ENCODE measurements at places on chromosomes 3 and 15. TPM values are rescaled to one million over a fixed set of nuclear protein-coding genes. Genes with fewer than 3 reads are reported as not detected.

The ADCY5 gene
- polyA plus RNA-seq, result 3.7 TPM

GRCh38 chr3:56894881-56895431 lies 93.2 kb upstream of the ARHGEF3 start:
- DNase-seq, result no peak

- no peak for DNase-seq
Measured at GRCh38 chr3:94734206-94734605, 671.3 kb downstream of the NSUN3 start.

- no peak for DNase-seq
Measured at GRCh38 chr3:36172699-36173098, 207.6 kb upstream of the STAC start.

The ATP13A5 gene
- 0.88 TPM for polyA plus RNA-seq

DNA sequence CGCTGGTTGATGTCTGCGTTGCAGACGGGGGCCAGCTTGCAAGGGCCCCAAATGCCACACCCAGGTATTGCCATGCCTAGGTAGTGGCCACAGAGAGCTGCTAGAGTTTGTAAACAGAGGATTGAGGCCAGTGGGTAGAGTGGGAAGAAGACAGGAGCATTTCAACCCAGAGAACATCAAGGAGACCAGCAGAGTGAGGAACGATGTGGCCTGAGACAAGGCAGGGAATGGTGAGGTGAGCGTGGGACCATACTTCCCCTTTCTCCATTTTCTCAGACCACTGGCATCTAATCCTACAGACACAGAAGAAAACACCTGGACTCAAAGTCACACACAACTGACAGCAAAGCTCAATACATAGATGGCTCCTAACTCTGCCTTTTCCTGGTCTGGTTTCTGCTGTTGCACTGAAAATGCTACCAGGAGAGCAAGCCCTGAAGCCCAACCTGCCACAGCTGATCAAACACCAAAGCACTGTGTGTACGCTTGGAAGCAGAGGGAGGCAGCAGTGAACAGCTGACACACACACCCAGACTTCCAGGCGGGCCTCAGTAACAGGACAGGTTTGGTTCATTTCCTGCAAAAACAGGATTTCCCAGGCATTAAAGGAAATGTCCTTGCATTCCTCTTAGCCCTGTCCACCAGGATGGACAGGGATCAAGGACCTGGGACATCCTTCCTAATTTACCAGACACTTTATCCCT lies 1.6 kb downstream of the FAM174B start:
- peak; percentile 52 for DNase-seq

- no peak for DNase-seq
Measured at GRCh38 chr15:100807028-100807427, 72.6 kb upstream of the ALDH1A3 start.

The IGF2BP2 gene
- polyA plus RNA-seq, result 41.6 TPM

The CNTN4 gene
- 2.6 TPM for polyA plus RNA-seq

DNA sequence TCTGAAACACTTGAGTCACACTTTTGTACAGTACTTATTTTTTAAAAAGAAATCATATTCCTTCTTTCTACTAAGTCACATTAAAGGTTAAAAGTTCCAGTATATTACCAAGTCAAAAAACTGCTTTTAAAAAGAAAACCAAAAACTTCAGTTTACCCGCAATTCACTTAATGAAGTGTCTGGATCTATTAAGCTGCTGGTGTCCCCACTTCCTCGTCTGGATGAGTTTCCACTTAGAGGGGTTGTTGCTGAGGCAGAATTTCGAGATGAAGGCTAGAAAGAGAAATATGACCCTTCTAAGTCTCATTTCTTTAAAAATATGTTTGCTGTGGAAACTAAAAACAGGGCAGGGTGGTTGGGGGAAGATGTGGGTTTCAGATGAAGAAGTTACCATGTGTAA lies 79.7 kb downstream of the LRRFIP2 start:
- no peak for DNase-seq

The ZMYND10 gene
- polyA plus RNA-seq, result 1.4 TPM

DNA sequence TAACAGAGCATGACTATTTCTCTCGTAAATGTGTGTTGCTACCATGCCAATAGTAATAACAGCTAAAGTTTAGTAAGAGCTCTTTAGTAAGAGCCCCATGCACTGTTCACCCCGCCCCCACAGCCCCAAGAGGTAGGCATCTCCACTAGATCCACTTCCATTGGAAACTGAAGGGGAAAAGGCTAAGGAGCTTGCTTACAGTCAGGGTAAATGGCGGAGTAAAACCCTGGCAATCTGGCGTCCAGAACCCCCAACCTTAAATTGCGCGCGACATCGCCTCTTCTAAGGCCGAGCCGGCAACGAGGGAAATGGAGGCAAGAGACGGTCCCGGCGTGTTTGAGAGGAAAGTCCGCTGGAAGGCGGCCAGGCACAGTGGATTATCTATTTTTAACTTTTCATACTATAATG lies 654 bp upstream of the C3orf38 start:
- DNase-seq, result no peak

DNA sequence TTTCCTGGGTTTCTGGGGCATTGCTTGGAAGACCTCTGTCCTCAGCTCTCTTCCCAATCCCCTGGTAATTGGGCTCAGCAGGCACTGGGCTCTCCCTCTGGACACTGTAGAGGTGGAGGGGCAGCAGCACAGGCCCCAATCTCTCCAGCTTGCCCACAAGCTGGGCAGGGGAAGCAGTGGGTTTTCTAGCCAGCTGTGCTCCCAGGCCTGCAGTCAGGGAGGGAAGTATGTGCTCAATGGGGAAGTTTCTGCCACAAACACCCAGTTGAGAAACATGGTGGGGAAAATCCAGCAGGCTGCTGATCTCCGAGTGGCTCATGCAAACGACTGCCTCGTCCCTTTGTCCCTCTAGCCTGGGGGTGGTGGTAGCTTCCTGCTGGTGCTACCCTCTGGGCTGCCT lies 12.8 kb upstream of the RFT1 start:
- DNase-seq, result no peak

DNA sequence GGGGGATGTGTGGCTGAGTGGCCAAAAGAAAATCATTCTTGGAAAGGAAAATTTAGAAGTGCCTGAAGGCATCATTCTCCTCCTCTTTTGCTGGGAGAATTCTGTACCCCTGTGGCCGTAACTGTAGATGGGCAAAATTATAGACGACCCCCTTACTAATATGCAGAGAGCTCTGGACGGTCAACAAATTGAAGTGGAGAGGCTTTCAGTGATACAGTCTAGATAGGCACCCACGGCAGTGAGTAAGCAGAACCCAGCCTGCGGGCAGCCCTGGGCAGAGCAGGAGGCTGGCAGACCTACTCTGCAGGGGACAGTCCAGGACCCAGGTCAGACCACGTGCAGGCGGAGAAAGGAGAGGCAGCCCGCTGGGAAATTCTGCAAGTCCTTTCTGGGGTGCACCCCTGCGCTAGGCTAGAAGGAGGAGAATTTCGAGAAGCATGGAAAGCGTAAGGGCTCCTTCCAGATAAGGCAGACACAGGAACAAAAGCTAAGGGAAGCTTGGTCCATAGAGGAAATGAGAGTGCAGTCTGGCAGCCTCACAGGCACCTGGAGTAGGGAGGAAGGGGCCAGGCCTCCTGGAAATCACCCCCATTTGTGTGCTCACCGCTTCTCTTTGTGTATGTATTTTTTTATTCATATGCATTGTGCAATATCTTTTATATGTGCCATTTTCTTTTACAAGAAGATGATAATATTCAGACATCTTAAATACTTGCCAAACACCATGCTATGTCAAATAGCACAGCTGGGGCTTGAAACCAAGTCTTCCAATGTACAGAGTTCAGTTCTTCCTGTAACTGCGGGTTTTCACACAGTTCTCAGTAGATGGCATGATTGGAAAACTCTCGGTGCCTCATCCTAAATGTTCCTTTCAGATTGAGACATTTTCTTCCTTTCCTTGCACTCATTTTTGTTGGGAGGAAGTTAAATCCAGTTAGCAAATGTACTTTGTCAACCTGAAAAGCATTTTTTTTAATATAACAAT lies 40.2 kb downstream of the LRRK1 start:
- no peak for DNase-seq

- DNase-seq, result no peak
Measured at GRCh38 chr3:1228289-1228688, 135.5 kb downstream of the CNTN6 start.

DNA sequence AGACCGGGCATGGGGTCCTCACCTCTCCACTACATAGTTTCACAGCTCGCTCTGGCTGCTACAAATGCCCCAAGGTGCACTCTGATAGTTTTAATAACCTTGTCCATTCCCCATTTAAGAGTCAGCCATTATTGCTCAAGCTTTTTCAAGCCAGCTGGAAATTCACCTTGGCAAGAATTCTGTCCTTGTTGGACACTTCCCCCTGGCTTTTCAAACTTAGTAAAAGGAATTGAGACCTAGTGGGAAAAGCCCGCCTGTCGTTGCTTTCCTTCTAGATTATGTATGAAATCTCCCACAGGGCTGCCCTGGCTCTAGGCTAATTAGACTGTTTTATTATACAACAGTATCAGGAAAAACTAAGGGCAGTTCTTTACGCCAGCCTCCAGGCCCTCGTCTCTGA lies 293.7 kb upstream of the GADL1 start:
- peak; percentile 69 for DNase-seq

DNA sequence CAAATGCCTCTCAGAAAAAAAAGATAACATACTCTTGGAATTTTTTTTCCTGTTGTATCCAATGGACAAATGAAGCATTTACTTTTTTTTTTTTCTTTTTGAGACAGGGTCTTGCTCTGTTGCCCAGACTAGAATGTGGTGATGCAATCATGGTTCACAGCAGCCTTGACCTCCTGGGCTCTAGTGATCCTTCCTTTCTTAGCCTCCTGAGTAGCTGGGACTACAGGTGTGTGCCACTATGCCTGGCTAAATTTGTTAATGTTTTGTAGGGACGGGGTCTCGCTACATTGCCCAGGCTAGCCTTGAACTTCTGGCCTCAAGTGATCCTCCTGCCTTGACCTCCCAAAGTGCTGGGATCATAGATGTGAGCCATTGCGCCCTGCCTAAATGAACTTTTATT lies 167.2 kb downstream of the ISL2 start:
- no peak for DNase-seq

The SNUPN gene
- polyA plus RNA-seq, result 18.7 TPM

GRCh38 chr15:25903024-25903581 lies 40.0 kb upstream of the ATP10A start:
- peak; percentile 37 for DNase-seq

The SLC6A11 gene
- polyA plus RNA-seq, result 0.06 TPM

DNA sequence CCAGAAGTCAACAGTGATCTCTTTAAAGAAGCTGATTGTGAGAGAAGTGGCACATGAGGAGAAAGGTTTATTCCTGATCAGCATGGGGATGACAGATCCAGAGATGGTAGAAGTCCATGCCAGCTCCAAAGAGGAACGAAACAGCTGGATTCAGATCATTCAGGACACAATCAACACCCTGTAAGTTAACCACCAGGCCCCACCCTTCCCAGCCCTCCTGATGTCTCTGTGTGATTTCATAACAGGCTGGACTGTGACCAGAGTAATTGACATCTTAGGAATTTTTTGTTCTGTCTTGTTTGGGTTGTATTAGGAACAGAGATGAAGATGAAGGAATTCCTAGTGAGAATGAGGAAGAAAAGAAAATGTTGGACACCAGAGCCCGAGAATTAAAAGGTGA lies 67.7 kb downstream of the KLHL25 start:
- DNase-seq, result no peak

The ACAN gene
- polyA plus RNA-seq, result 4.5 TPM

DNA sequence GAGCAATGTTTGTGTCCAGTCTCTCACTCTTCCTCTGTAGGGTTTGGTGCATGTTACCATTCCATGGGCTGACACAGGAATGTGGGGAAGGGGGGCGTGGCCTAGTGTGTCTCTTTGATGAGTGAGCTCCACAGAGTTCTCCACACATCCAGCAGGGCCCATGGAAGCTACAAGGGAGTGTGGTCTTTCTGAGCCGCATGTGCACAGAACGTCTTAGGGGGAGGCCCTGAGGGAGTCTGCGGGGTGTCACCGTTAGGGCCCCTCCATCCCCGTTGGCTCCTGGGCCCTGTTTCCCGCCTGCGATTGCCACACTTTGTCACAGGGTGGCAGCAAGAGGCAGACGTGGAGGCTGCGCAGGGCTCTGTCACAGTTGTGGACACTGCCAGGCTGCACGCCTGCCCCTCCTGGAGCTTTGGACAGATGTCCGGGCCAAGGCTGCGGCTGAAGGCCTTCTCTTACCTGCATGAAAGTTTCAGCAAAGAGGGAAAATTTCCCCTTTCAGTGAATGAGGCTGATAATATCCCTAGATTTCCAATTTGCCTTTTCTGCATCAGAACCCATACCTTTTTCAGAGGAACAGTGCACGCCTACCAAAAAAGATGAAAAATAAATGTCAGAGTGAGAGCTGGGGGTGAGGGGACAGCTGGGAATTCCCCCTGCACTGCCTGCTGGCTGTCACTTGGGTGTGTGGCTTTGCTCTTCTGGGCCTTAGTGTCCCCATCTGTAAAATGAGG lies 24.3 kb downstream of the CACNA2D3 start:
- DNase-seq, result peak; percentile 43

DNA sequence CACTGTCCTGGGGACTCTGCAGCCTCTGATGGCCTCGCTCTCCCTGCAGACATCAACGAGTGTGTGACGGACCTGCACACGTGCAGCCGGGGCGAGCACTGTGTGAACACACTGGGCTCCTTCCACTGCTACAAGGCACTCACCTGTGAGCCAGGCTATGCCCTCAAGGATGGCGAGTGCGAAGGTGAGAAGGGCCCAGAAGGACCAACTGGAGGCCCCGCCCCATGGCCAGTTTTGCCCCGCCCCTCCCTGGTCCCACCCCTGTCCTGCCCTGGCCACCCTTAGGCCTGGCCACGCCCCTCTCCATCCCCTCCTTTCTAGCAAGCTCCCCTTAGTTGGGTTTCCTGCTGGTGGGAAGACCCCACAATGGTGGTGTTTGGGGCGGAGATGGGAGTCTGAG lies 77.5 kb downstream of the FBLN2 start:
- no peak for DNase-seq

The RYR3 gene
- polyA plus RNA-seq, result 48.3 TPM

- DNase-seq, result no peak
Measured at GRCh38 chr3:78846718-78847117, 921.1 kb downstream of the ROBO1 start.

- peak; percentile 83 for DNase-seq
Measured at GRCh38 chr15:100438570-100438969, 90.2 kb downstream of the CERS3 start.

DNA sequence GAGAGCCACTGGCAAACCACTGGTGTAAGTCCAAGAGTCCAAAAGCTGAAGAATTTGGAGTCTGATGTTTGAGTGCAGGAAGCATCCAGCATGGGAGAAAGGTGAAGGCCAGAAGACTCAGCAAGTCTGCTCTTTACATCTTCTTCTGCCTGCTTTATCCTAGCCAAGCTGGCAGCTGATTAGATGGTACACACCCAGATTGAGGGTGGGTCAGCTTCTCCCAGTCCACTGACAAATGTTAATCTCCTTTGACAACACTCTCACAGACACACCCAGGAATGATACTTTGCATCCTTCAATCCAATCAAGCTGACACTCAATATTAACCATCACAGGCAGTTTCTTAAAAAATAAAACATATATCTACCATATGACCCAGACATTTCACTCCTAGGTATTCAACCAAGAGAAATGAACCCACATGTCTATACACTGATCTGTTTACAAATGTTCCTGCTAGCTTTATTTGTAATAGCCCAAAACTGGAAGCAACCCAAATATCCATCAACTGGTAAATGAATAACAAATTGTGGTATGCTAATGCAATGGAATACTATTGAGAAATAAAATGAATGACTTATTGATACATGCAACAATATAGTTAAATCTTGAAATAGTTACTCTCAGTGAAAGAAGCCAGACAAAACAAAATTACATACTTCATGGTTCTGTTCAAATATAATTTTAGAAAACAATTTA lies 373.8 kb downstream of the ZNF385D start:
- DNase-seq, result no peak

The PCOLCE2 gene
- polyA plus RNA-seq, result 1.0 TPM
